Left ventricle myocardium inferior (tissue), 1 donor: ENCODE measurements at places on chromosomes 5 and 9. TPM values are rescaled to one million over a fixed set of nuclear protein-coding genes. Genes with fewer than 3 reads are reported as not detected.

The C9orf153 gene
- 0.38 TPM for total RNA-seq

GRCh38 chr5:38867032-38867398 is 21.2 kb downstream of the OSMR start:
- peaks cover 34% of the 10 kb centered on the region for H3K4me1 ChIP-seq
- H3K36me3 ChIP-seq = peaks cover 11% of the 10 kb centered on the region
- H3K27me3 ChIP-seq = no peaks in the 10 kb centered on the region
- no peak for DNase-seq

The PCDHA13 gene
- total RNA-seq = not detected

The OR1N1 gene
- total RNA-seq = not detected
